ENCODE measurements at places on chromosomes 2 and 18.

DNA sequence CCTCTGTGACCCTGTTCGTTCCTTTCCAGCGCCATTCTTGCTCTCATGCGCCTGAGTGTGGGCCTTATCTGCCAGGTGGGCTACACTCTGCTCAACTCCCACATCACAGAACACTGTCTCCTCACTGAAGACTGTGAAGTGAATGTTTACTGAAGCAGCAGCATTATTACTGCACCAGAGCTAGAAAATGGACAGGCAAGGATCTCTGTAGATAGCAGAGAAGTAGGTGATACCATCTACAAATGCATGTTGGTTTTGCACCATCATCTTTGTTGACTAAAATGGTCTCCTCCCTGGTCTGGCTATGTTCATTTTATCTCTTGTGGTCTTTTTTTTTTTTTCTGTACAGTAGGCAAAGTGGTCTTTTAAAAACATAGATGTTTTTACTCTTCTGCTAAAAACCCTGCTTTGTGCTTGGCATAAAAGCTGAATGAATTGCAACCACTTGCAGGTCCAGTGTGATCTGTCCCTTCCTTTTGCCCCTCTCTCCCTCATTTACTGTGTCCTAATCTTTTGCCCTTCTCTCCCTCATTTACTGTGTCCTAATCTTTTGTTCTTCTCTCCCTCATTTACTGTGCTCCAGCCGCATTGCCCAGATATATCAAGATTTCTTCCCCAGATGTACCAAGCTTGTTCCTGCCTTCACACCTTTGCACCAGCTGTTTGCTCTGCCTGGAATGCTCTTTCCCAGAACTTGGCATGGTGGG lies 35.4 kb downstream of the BABAM2 start:
- no peak for DNase-seq

DNA sequence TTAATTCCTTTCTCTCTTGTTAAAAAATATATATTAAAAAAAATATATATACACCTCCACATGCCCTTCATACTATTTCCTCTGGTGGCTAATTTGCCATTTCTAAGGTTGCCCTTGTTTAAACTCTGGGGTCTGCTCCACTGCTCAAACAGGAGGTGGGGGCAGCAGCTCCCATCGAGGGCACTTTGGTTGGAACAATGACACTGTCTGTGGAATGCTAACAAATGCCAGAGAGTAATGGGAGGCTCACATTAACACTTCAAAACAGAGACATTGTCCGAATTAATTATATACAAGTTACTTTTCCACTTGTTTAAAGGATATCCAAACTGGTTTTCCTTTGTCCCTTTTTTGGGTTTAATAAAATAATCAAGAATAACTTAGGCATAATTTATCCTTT lies 58.8 kb upstream of the CD302 start:
- DNase-seq, result no peak

DNA sequence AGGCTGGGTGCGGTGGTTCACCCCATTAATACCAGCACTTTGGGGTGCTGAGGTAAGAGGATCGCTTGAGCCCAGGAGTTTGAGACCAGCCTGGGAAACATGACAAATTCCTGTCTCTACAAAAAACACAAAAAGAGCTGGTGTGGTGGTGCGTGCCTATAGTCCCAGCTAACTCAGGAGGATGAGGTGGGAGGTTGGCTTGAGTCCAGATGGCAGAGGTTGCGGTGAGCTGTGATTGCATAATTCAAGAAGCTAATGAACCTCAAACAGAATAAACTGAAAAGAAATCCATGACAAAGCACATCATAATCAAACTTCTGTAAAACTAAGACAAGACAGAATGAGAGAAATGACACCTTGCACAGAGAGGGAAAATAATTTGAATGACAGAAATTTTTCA lies 54.8 kb downstream of the SEMA4F start:
- DNase-seq, result no peak

DNA sequence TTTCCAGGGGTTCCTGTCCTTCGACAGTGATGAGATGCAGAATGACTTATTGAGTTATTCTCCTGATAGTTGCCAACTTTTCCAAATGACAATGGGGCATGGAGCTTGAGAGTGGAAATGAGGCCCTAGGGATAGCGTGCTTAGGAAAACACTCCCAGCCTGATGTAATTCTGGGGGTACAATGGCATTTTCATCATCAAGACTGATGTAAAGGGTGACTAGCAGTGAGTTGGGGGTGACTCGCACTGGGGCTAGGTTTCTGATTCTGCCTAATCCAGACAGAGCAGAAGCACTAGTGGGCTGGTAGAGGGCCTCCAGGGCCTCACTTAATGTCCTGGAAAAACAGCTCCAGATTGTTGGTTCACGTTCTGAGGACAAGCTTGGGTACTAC lies 34.0 kb upstream of the IL37 start:
- no peak for DNase-seq

DNA sequence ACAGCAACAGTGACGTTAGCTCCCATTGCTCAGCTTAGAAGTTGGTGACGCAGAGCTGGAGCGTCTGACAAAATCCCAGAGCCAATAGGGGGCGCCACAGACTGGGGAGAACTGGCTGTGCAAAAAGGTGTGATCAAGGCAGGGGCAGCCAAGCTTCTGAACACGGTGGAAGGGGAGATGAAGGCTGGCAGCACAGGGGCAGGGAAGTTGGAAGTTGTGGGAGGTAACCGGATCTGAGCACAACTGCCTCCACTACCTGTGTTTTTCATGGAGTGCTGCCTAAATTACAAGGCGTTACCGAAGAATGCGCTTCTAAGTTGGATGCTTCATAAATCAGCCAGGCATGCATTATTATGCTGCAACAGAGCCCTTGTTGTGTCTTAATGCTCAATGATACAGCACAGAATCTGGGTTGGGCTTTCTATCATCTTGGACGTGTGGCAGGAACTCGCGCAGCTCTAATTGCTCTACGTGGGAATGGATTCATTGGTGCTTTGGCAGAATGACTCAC lies 370.0 kb downstream of the SLC4A3 start:
- DNase-seq, result peak; percentile 10

DNA sequence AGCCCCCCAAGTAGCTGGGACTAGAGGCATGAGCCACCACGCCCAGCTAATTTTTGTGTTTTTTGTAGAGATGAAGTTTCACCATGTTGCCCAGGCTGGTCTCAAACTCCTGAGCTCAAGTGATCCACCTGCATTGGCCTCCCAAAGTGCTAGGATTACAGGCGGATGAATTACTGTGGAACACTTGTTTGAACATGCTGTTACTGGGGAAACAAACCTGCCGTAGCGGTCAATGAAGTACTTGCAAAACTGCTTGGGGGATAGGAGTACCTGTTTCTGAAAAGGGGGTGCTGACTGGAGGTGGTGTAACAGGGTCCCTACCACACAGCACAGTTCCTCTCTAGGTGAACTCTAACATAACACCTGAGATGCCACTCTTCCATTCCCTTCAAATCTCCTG lies 5.9 kb upstream of the IMPACT start:
- DNase-seq, result no peak

GRCh38 chr2:44456946-44457345 lies 95.2 kb downstream of the CAMKMT start:
- DNase-seq, result no peak

DNA sequence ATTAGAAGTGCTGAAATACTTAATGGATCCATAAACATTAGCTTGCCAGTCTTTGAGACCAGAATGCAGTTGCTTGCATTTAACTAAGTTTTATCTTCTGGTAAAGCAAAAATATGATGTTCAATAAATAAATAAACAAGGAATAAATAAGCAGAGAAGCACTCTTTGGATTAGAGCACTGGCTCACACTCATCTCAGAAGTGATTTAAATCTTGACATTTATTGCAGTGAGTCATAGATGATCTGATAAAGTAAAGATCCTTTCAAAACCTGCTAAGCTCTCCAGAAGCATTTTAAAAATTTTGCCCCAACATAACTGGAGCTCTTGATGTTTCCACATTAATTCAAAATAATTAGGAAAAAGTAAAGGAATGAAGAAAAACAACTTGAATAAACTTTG lies 66.8 kb downstream of the KYNU start:
- no peak for DNase-seq

Measured in NCI-H1694 (cell line).